Spinal cord (tissue), 10 donors: ENCODE measurements at places on chromosomes 12 and 14. TPM values are rescaled to one million over a fixed set of nuclear protein-coding genes. Genes with fewer than 3 reads are reported as not detected.

- no peak for DNase-seq
These were observed 191.3 kb downstream of the TMTC2 start for GRCh38 chr12:82877963-82878362.

HOXC6 gene
- 6.6 TPM for total RNA-seq

GRCh38 chr14:101737414-101738339 is 23.8 kb upstream of the PPP2R5C start:
- no peak for DNase-seq

DNA sequence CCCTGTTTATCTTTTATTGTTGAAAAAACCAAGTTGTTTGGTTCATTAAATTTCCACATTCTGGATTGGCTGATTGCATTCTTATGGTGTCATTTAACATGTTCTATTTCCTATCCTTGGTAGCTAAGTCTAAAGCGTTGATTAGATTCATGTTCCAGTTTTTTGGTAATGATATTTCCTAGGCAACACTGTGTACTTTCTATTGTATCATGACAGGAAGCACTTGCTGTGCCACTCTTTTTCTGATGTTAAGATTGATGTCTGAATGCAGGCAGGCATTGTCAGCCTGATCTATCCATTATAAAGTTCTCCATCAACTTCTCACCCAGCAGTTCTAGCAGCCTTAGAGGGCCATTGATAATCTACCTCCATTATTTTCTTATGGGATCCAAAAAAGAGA is 91.1 kb upstream of the ARID2 start:
- DNase-seq, result no peak

- DNase-seq, result no peak
These were observed 119.2 kb upstream of the SCAF11 start for GRCh38 chr12:46109343-46110222.

GRCh38 chr14:89853936-89854693 is 100.4 kb downstream of the EFCAB11 start:
- no peak for DNase-seq

GSKIP gene
- total RNA-seq, result 41.7 TPM

DNA sequence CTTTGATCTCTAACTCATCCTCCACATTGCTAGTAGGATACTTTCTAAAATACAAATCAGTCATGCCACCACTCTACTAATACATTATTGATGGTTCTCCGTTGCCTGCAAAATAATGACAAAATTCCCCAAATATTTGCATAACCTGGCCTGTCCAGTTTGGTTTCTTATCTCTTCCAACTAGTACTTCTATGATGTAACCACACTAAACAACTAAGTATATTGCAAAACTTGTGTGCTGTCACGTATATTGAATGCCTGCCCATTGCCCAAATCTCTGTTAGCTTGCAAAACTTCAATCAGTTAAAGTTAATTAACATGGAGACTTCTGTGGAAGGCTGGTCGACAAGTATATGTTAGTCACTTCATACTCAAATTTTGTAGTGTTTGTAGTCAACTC is 6.5 kb downstream of the OR6C74 start:
- no peak for DNase-seq

RND1 gene
- 15.1 TPM for total RNA-seq

DNA sequence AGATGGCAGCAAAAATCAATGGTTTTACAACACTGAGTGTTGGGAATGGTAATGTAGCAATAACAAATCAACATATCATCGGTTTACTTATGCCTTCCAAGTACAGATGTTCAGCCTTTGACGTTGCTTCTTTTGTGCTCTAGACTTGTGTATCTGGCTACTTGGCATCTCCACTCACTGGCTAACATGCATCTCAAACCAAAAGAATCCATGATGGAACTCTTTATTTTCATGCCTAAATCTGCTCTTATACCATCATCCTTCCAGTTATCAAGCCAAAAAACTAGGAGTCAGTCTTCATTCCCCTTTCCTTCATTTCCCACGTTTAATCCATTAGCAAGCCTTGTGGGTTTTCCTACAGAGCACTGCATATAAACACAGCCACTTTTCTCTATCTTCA is 89.2 kb upstream of the USP44 start:
- no peak for DNase-seq

DNA sequence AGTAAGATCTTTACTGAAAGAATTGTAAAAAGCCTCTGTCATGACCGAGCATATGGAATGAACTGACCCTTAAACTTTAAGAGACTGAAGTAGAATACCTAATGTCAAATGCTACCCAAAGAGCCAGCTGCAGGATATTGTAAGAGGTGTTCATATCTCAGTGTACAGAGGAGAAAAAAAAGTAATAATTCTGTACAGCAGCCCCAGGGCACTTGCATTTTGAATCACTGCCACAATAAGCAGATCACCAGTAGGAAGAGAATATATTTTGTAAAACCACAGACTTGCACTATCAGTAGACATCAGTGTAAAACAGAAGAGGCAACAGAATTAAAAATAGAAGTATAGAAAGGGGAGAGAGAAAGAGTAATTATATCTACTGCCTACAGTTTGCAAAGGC is 162.6 kb downstream of the PPFIA2 start:
- DNase-seq, result no peak

DNA sequence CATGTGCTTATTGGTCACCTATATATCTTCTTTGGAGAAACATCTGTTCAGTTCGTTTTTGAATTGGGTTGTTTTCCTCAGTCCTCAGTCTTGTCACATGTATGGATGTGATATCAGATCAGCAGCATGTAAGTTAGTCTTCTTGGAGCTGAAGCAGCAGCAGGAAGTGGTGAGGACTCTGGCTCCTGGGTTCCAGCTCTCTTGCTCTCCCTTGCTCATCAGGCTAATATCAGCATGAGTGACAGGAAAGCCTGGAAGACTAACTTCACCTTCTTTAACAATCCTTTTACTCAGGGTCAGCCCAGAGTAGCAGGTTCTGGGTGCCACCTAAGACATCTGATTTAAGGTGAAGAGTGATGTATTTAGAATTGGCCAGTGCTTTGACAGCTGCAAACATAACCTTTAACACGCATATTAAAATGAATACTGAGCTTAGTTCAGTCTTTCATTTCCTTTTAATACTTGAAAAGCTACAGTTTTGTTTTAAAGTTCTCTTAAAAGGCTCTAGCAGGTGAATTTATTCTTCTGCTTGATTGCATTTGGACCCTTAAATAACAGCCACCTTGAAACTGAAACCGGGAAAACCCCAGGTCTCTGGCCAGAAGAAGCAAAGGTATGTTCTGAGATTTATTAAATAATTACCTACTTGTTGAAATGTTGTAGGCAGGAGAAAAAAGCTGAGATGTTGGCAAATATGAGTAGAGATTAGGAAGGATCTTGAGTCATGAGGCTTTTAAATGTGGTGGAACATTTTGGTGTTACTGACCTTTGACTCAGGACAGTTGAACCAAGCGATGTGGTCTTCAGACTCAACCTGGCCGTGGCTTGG is 54.3 kb downstream of the DRAM1 start:
- no peak for DNase-seq

PTPRR gene
- 6.2 TPM for total RNA-seq

- no peak for DNase-seq
These were observed 53.3 kb downstream of the TRAF3 start for GRCh38 chr14:102830474-102831045.

GRCh38 chr12:51186465-51187085 is 13.6 kb upstream of the TFCP2 start:
- no peak for DNase-seq

DNA sequence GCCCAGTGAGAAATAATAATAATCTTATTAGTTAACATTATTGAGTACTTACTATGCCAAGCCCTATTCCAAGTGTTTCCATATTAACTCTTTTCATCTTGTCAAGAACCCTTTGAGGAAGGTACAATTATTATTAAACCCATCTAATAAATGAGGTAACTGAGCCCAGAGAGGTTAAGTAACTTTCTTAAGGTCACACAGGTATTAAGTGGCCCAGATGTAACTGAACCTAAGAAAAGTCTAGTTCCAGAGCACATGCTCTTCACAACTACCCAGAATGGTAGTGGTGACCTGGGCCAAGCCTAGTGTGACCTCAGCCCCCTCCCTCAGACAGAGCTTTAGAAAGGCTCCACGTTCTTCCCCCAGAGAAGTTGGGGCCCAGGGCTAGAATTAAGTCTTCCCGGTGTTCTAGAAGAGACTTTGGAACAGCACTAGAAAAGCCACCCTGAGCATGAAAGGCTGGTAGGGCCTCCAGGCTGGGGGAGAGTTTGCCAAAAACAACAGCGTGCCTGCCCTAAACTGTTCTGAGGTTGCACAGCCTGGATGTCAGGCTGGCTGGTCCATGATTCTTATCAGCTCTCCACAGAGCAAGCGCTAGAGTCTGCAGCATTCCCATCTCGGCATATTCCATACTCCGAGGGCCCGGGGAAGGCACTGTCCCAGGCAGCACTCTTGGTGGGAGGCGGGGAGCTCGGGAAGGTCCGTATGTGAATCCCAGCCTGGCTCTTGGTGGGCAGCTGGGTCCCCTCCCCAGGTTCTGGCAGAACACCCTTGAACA is 41.3 kb upstream of the CTDSP2 start:
- DNase-seq, result no peak

- no peak for DNase-seq
These were observed 124.1 kb upstream of the MED13L start for GRCh38 chr12:116401565-116401964.

CCT2 gene
- total RNA-seq, result 220 TPM

- DNase-seq, result no peak
These were observed 395.1 kb upstream of the RGS6 start for GRCh38 chr14:71536927-71537772.

DNA sequence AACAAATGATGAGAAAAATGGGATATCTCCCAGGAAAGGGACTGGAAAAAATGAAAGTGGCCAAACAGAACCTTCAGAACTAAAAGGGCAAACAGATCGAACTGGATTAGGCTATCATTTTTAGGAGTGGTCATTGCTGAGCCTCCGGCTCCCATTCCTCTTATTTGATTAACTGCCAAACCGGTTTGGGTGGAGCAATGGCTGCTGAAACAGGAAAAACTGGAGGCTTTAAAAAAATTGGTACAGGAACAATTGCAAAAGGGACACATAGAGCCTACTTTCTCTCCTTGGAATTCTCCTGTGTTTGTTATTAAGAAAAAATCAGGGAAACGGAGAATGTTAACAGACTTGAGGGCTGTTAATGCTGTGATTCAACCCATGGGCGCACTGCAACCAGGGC is 49.7 kb downstream of the TNFAIP2 start:
- DNase-seq, result no peak

DNA sequence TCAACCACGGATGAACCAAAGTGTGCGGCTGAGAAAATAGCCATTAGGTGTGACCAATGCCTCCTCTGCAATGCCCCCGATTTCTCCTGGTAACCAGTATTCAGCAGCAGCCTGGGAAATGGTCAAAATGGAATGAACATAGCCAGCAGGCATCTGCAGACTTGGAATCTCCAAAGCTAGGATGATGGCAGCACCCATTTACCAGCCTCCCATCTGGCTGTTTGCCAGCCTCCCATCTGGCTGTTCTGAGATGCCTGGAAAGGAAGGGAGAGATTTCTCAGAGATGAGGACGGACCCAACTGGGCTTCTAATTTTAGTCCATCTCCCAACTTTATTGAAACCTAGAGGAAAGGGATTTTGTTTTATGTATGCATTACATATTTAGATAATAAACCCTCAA is 16.2 kb downstream of the CLMN start:
- no peak for DNase-seq

- DNase-seq, result no peak
These were observed 391.6 kb downstream of the ZFP36L1 start for GRCh38 chr14:68401317-68401716.

KLRF1 gene
- total RNA-seq, result 0.40 TPM

- DNase-seq, result no peak
These were observed 87.4 kb upstream of the PTPRR start for GRCh38 chr12:71007781-71008404.

GRCh38 chr14:105011312-105011990 is 9.4 kb downstream of the CDCA4 start:
- no peak for DNase-seq

OASL gene
- total RNA-seq, result 0.39 TPM

DNA sequence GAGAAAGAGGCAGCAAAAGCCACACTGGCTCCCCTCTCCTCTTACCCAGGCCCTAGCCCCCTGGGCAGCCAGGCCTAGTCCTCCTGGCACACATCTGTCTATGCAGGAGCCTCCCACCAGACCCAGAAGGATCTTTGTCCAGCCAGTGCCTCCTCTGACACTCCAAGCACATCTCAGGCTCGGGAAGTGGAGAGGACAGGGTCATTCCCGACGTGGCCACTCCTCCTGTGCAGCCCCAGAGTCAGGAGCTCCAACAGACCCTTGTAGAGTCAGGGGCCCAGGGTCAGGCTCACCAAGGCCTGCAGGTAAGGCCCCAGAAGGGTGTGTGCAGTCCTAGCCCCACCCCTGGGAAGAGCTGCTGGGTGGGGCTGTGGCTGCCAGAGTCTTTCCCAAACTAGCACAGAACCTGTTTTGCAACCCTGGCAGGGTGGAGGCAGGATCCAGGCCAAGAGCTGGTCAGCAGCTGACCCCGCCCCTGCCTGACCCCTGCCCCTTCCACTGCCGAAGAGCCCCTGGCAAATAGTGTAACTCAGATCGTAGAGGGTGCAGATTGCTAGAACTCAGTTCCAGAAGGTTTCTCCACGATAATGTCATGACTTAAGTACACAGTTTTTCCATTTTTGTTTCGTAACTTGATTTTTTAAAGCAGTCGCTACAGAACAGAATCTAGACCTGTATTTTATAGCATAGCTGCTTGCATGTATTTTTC is 26.6 kb upstream of the PNMA1 start:
- DNase-seq, result no peak

CCDC38 gene
- total RNA-seq, result not detected

SERPINA3 gene
- 1.5 TPM for total RNA-seq

C2CD5 gene
- total RNA-seq, result 116 TPM

GPX2 gene
- 0.30 TPM for total RNA-seq

DNA sequence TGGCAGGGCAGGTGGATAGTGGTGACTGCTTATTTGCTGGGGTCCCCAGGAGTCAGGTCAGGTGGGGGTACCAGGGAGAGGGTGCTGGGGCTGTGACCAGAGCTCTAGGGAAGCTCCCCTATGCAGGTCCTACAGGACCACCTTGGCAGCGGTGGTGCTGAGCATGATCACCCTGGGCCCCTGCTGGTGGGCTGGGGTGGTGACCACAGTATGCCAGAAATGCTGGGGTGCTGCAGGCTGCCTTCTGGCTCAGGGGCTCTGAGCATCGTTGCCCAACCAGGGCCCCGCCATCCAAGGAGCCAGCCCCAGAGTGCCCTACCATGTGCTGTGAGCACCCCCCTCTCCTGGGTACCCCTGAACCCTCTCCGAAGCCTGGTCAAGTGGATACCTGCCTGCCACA is 17.5 kb upstream of the NUDT14 start:
- no peak for DNase-seq

AQP6 gene
- total RNA-seq, result 2.3 TPM

DNA sequence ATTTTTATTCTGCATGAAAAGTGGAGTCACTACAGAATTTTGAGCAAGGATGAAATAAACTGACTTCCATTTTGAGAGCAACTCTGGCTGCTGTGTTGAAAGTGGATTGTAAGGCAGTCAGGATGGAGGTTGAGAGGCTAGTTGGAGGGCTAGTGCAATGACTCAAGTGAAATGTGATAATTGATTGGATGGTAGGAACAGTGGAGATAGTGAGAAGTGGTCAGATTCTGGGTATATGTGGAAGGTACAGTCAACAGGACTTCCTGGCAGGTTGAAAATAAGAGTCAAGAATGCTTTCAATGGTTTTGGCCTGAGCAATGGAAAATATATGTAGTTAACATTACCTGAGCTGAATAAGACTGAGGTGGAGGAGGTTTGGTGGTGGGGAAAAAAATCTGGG is 29.0 kb upstream of the CMAS start:
- no peak for DNase-seq
